ENCODE measurements at places on chromosomes 16 and 17.

- no peak for DNase-seq
Observed at GRCh38 chr17:6098050-6098822, 28.1 kb downstream of the WSCD1 start.

DNA sequence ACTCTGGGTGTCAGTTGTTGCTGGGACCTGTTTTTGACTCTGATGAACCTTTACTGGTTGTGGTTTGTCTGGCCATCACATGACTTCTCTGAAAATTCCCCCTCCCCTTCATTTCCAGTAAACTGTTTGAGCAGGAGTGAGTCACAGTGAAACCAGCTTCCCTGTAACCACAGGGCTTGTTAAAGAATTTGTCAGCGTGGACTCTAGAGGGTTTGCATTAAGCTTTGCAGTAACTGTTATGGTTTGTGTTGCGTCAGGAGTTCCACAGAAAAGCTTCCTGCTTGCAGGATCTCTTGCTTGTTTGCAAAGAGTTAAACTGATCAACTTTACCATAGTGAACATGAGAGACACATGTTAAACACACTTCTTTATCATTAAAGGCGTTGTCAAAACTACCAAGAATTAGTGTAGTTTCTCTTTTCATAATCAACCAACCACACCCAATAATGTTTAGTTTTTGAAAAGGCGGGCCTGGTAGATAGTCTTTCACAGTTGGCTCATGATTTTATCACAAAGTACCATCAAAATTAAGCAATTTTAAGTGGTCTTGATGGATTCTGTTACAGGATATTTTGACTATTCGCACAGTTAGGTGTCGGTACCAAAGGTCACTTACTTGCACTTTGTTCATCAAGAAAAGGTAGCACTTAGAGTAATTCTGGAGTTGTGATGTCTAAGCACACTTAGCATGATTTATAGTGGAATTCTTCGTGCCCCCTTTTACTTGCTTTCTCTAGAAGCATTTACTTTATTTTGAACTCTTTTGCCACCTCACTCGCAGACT is 79.3 kb downstream of the VMP1 start:
- DNase-seq, result peak; percentile 58

DNA sequence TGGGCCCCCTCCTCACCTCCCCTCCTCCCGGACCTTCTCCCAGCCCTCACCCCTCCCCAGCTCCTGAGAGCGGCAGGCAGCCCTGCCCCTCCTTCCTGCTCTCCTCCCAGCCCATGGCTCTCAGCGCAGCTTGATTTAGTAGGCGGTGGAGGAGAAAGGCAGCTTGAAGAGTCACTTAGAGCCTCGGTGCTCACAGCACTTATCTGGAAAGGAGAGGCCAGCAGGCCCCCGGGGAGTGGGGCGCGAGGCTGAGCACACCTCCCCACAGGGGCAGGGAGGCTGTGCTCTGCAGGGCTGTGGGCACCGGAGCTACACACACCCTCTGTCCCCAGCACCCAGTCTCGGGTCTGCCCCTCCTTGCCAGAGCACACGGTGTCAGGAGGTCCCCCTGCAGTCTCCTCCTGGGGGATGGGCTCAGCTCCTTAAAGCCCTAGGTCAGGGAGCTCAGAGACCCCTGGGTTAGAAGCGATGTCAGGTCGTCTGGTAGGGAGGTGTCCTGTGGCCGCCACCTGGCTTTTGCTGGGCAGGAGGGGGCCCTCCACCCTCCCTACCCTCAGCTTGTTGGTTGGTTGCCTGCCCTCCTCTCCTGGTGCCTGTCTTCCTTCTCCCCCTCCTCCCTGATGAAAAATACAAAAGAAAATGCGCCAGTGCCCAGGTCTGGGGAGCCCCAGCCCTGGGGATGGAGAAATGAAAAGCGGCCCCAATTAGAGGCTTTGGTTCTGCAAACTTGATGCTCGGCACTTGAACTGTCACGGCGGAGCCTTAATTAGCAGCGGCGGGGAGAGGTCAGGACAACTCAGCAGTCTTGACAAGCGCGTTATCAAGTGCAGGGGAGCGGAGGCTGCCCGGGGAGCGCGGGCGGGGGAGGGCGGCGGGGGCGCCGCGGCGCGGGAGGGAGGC is 151.1 kb upstream of the GSE1 start:
- DNase-seq, result no peak

GRCh38 chr17:5665164-5665563 is 80.9 kb upstream of the NLRP1 start:
- no peak for DNase-seq

DNA sequence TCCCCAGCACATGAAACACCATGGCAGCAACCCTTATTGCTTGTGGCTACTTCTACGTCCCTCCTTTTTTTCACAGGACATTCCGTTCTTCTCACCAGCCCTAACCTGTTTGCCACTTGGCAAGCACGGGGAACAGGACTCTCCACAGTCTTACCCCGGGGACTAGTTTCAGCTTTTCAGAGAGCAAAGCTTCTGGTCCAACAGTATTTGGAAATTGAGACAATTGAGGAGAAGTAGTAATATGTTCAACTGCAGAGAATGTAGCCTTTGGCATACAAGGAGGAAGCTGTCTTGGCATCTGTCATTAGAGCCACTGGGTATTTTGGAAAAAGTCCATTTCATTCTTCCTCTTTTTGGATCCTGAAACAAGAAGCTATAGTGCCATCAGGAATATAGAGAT is 65.7 kb downstream of the MAP2K6 start:
- no peak for DNase-seq

- DNase-seq, result no peak
Observed at GRCh38 chr16:28171816-28172215, 39.9 kb downstream of the XPO6 start.

GRCh38 chr17:7014995-7015958 is 2.9 kb downstream of the RNASEK start:
- DNase-seq, result peak; percentile 63

DNA sequence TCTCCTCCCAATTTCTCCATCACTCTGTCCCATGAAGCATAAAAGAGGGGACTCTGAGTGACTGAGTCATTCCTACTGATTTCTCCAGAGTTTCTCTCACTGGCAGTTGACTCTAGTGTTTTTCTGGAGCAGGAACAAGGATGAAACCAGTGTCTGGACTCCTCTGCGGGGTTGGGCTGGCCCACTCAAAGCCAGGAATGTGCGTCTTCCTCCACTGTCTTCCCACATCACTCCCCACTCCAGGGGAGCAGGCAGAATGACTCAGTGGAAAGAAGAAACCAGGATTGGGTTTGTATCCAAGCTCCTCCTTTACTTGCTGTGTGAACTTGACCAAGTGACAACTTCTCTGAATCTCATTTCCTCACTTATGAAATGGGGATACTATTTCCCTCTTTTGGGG is 497.5 kb upstream of the SALL1 start:
- no peak for DNase-seq

- no peak for DNase-seq
Observed at GRCh38 chr17:72008236-72008876, 112.5 kb upstream of the SOX9 start.

DNA sequence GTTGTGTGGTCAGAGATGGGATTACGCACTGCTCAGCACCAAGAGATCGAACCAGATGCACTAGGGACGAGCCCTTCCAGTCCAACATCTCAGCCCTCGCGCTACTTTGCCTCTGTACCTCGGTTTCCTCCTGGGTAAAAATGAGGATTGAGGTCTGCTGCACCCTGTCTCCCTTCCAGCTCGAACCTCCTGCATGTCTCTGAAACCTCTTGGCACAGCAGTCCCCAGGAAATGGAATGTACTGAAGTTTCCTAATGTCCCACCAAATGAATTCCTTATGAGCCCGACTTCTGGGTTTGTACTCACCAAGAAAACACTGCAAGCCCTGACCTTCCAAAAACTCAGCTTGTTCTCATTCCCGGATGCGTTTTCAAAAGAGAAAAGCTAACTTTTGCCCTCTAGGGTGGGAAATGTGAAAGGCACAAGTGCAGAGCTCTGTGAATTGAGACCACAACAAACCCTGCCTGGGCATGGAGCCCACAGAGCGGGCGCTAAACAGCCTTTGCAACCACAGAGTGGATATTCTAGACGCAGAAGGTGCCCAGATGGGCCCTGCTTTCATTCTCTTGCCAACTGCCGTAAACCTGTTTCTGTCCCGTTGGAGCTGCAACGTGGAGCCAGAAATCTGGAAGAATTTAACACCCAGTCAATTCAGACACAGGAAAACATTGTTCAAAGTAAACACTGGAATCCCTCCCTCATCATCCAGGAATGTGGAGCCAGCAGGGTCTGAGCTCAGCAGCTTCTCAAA is 10.3 kb downstream of the CDRT4 start:
- DNase-seq, result no peak

DNA sequence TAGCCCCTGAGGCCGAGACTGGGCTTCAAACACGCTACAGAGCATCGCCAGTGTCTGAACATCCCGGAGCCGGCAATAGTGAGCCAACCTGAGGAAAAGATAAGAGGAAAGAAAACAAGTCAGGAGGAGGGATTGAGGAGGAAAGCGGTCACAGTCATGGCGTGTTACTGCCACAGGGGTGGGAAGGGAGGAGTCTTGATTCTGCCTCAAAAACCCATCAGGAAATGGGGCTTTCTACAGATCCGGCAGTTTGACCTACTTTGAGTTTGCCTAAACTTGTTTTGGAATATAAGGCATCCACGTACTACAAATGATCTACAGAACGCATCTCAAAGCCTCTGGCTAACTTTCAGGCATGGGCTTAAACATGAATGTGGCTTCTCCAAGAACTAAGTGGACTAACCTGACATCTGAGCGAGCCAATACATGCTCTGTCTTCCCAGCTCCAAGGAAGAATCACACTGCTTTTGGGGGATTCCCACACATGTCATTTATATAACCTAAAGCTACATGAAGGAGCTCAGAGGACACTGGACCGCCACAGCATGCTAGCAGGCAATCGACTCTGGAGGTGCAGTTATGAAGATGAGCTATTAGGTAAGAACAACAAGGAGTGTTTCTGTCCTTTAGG is 96.6 kb downstream of the WDR59 start:
- DNase-seq, result no peak

GRCh38 chr17:58332778-58333735 is 4.5 kb upstream of the TSPOAP1 start:
- DNase-seq, result no peak

DNA sequence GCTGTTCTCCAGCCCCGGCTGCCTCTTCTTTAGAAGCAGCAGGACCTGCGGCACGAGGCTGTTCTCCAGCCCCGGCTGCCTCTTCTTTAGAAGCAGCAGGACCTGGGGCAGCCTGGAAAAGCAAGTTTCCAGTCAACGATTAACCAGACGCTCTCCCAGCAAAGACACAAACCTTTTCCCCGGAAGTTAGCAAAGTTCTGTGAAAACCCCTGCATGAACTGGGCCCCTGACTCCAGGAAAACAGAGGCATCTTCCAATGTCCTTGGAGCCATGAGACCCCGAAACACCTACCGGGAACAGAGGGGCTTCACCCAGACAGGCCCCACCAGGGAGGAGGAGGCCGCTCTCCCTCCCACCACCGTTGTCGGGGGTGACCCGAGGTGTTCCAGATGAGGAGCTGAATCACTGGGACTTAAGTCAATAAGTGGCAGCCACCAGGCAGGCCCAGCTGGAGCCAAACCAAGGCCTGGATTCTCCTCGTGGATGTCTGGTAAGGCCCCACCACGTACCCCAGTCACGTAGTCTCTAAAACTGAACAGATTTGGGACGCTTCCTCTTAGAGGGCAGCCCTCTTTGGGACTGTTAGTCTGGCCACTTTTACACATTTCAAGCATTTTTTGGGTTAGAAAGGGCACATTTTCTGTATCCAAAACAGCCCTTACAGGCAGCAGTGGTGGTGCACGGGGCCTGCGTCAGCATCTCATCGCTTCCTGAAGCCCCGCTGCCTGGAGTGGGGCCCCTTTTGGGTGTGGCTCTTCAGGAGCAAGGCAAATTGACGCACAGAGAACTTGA is at the start of gene RPH3AL:
Gene RPH3AL (minus strand): TSS at position 387 of the 792 bp plus-strand sequence. CDS start 25,264 bp downstream, outside the sequence.
- DNase-seq, result no peak

- DNase-seq, result no peak
Observed at GRCh38 chr16:68332411-68333121, 21.7 kb downstream of the PRMT7 start.

DNA sequence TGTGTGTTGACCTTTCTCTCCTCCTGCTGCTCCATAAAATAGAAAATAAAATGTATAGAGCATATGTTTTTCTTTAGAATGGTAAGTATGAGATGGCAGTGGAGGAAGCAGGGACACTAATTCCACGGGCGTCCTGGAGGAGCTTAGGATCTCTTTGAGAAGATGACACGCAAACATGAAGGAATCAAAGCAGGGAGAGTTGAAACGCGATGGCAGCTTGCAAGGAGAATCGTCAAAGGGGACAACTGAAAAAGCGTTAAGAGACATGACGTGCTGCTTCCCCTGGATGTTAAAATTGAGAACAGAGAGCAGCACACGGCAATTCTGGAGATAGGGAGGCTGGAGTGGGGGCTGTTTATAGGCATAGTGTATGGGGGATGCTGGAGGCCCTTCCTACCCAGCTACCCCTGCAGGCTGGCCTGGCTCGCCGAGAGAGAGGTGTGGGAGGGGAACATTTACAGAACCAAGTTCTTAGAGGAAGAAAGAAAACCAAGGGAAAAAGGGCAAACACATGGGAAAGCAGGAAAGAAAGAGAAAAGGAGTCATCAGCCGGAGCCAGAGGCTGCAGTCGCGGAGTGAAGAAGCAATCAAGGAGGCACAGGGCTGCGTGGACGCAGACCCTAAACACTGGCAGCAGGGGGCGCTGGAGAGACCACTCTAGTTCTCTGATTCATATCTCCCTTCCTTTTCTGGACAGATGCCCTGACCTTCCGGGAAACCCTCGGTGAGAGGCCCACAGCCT is 55.8 kb downstream of the MYH13 start:
- no peak for DNase-seq

- no peak for DNase-seq
Observed at GRCh38 chr16:47568351-47568750, 107.2 kb downstream of the PHKB start.

DNA sequence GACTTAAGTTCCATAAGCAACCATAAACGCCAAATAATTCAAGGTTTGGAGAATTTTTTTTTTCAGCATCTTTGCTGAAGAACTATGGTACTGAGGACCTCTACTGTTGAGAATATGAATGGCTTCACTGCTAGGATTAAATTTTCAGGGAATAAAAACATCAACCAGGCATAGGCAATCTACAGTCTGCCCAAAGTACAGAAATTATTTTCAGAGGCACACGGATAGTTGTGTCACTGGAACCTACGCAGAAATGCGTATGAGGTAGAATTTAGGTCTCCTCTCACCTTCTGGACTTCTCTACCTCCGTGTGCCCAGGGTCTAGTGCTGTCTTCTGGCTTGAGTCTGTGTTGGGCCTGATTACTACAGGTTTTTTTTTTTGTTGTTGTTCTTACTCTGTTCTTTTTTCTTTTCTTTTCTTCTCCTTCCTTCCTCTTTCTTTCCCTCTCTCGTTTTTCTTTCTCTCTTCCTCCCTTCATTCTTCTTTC is 39.7 kb downstream of the NACA2 start:
- DNase-seq, result no peak

DNA sequence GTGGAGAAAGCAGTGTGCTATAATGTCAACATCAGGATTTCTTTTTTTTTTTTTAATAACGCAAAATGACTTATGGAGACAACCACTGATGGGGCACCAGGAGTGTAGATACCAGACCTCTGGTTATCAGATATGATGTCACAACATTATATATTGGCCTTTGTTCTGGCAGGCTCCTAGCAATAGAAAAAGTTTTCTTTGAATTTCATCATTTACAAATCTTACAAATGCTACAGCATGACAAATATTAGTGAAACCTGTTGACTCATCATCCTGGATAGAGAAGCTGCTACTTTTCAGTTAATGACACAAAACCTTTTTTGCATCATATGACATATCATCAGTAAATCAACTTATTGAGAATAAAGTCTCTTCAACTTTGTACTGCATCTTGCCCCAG is 6.1 kb downstream of the THUMPD1 start:
- DNase-seq, result no peak

Measured in stimulated activated CD8-positive, alpha-beta memory T cell treated with anti-CD3 and anti-CD28 coated beads, Interleukin-12 subunit alpha, Interleukin-12 subunit beta, amount 100 ng/mL, for 1 hour (primary cell).